Amniotic stem cell (primary cell): ENCODE measurements at places on chromosomes 6 and 20.

DNA sequence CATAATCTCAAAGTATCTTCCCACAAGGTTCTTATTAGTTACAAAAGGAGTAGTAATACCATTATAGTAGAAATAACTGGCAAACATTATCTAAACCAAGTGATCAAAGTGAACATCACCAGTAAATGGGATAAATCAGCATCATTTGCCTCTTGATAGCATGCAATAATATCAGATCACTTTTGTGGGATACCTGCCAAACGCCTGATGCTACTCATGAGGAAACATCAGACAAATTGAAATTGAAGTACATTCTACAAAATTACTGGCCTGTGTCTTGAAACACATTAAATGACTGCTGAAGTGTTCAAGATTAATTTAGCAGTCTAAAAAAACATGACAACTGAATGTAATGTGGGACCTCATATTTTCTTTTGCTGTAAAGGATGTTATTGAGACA, 208.1 kb downstream of the TINAG start:
- DNase-seq, result no peak

DNA sequence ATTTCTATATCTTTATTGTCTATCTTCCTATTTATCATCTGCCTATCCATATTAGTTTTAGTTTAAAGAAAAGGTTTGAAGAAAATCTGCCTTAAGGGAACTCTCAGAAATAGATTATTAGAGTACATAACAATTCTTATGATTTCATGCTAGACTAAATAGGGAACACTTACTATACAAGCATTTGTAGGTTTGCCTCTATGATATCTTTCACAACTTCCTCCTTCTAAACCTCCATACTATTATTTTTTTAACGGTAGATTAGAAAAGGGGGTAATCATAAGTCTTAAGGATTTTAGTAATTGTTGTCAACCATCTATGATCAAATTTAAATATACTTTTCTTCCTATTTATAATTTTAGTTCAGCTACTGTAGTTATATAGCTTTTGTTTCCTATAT, 11.6 kb upstream of the DSE start:
- DNase-seq, result no peak

- DNase-seq, result no peak
These were observed 356.7 kb upstream of the JARID2 start for GRCh38 chr6:14889188-14889587.

GRCh38 chr6:62652692-62653328, 366.8 kb upstream of the KHDRBS2 start:
- no peak for DNase-seq

GRCh38 chr6:19997104-19997503, 159.9 kb downstream of the ID4 start:
- DNase-seq, result no peak

DNA sequence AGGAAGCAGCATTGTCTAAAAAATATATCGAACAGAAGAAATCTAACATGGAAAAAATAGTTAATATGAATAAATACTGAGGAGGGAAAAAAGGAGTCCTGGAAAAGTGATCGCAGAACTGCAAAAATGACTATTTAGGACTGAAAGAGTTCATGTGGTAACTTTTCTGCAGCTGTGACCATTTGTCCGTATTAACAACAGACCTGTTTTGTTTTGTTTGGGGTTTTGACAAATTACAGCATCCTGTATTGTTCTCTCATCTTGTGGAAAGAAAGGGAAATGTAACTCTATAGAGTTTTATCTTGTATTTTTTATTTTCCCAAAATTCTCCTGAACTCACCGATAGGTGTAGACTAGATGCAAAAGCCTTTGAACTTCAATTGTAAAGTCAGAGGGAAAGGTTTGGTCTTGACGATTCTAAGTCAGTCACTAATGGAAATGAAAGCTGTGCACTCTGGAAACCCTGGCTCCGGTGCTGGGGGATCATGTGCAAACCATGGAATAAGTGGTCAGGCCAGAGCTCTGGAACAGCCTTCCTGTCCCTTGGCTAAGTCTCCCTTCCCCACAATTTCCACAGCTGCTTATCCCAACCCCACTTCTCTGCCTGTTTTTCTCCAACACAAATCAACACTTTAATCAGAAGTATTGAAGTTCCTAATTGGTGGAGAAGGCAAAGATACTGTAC, 51.2 kb upstream of the MARCKS start:
- no peak for DNase-seq

DNA sequence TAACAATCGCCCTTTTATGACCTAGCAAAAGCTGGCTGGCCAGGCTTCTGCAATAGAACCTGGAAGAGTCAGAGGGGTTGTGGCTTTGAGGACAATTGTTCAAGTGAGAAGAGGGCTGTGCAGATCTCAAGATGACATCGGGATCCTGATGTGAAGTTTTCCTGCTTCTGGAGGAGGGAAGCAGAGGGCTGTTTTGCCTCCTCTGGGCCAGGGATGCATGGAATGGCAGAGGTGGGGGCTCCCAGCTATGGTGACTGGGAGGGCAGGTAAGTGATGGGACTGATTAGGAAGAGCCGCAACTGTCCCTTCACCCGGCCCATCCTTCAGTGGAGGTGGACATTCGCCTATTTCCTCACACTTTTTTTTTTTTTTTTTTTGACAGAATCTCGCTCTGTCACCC, 43.4 kb upstream of the BLCAP start:
- no peak for DNase-seq

- no peak for DNase-seq
These were observed 19.1 kb upstream of the NNAT start for GRCh38 chr20:37501940-37502339.

DNA sequence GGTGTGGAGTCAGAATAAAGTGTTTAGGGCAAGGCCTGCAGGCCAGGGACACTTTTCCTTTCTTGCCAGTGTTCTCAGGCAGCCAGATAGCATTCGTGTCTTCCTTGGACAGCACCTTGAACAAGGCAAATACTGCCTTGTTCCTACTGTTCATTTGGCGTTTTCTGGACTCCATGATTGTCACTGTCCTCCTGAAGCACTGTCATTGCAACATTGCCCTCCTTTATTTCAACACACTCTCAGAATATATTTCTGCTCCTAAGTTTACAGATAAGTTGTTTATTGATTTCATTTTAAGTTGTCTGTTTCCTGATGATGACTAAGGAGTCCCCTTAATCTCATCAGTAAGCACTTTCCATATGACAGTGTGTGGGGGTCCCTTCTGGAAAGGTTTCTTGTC, 15.1 kb upstream of the DEF6 start:
- DNase-seq, result no peak

DNA sequence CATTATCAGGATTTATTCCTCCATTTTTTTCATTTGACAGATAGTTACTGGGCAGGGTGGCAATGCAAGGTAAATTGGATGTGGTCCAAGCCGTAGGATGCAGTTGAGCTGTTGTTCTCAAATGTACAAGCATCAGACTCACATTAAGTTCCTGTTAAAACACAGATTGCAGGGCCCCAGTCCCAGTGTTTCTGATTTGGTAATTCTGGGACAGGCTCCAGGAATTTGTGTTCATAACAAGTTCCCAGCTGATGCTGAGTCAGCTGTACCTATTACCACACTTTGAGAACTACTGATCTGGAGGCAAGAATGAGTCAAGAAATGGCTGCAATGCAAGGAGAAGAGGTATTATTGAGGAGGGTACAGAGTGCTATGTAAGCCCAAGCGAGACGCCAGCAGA, 11.7 kb downstream of the TMEM244 start:
- DNase-seq, result no peak

GRCh38 chr6:8651998-8652397, 216.7 kb upstream of the SLC35B3 start:
- DNase-seq, result no peak

DNA sequence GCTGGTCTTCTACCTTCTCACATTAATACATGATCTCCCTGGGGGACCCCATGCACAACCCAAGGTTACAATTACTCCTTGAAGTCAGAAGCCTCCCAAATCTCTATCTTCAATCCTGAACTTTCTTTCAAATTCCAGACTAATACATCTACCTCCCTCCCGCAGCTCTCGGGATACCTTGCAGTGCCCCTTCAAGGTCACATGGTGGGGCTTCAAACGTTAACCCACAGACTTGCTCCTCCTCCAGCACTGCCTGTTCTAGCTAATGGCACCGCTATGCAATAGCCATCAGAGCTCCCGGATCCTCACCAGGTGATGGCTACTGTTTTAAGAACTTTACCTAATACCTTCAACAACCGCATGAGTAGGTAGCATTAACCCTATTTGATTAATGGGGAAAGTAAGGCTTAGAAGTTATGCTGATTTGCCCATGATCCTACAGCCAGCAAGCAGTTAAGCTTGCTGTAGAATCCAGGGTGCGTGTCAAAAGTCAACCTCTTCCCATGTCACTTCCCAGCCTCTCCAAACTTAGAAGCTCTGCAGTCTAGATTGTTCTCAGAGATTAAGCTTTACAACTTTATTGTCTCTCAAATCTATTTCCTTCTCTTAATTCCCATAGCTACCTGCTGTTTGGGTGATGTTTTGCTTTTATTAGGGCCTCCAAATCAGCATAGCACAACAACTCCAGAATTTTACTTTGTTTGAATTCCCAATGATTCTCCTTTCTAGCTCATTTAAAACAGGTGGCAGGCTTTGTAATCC, 44.7 kb downstream of the PLAGL1 start:
- no peak for DNase-seq

DNA sequence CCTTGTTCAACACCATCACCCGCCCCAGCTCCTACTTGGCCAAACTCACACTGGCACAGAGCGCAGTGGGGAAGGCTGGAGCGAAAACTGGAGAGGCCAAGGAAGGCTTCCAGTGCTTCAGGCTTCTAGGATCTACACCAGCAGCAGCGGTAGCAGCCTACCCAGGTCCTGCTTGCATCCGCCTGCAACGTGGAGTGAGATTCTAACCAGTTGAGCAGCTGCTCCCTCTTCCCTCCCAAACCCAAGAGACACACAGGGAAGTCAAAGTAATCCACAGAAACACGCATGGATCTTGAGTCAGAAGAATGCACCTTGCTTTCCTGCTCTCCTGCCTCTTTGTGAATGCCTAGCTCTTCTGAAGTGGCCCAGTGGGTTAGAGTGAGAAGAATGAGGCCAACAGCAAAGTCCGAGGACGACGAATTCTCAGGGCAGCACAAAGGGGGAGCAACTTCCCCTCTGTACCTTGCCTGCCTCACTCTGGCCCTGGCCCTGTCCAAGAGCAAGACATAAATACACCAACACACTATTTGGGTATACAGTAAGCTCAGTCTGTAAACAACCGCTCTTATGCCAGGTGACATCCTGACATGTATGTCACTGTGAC, 95.9 kb upstream of the FOXQ1 start:
- no peak for DNase-seq

DNA sequence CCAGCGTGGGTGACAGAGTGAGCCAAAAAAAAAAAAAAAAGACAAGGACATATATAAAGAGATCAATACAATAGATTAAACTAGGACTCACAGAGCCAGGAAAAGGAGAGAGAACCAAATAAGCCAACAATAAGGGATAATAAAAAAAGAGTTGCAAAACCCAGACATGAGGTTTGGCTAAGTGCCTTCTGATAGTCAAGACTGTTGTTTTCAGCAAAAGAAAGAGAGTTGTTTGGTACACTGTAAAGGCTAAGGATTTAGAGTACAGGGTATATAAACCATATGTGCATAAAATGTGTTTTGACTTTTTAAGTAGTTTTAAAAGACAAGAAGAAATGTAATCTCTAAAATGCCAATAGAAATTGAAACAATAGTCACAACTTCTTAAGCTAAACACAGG, 42.8 kb downstream of the RPF2 start:
- DNase-seq, result no peak

- peak; percentile 20 for DNase-seq
These were observed 58.5 kb downstream of the AHI1 start for GRCh38 chr6:135438907-135439535.

- no peak for DNase-seq
These were observed 84.3 kb downstream of the ATXN1 start for GRCh38 chr6:16676978-16677377.

DNA sequence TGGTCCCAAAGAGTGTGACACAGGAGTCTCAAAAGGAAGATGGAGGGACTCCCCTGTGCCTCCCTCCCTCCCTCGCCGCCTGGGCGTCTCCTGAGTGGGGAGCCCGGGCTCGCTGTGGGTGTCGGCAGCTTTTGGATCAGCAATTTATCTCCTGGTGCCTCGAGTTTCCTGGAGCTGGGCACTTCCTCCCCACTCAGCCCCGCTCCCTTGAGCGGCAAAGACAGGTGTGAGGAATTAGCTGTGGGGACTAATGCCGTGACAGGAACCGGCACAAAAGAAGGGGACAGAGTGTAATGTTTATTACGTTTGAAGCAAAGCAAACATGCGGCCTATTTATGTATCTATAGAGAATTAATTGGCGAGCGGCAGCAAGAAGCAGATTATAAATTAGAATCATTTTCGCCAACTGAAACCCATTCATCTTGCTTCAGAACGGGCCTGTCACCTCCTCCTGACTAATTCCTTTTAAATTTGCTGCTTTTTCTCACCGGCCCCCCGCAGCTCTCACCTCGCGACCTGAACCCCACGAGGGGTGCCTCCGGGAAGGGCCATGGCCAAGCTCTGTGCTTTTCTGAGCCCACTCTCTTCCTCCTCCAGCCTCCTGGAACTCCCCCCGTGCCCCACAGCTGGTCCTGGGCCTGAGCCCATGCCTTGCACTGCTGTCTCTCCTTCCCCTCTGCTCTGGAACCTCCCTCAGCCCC, 8.8 kb upstream of the CDH22 start:
- DNase-seq, result no peak

DNA sequence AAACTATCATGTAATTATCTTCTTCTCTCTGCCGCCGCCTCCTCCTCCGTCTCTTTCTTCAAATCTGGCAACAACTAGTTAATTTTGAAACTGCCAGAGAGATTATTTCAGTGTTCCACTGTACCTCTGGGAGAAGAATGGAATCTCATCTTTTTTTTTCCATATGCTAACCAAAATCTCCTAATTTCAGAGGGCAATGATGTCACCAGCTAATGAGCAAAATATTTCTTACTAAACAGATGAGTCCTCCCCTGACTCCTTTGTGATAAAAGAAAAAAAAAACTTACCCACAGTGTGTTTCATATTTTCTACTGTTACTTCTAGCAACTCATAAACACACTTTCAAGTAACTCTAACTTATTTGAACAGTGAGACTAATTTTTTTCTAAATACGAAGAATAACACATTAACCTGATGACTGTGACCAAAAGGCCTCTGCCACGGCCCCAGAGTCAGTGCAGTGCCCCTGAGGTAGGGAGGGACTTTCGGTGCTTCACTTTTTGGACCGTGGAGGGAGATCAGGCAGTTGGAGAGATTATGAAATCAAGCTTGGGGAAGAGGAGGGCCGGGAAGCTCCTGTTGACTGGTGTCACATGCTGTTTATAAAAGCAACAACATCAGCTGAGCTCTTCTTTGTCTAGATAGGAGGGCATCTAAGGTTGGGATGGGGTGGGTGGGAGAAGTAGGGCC, 159.6 kb downstream of the SASH1 start:
- no peak for DNase-seq
